NCI-H446 treated with DMSO at 0.1 percent for 48 hours (cell line): ENCODE measurements at places on chromosomes 16 and 17.

DNA sequence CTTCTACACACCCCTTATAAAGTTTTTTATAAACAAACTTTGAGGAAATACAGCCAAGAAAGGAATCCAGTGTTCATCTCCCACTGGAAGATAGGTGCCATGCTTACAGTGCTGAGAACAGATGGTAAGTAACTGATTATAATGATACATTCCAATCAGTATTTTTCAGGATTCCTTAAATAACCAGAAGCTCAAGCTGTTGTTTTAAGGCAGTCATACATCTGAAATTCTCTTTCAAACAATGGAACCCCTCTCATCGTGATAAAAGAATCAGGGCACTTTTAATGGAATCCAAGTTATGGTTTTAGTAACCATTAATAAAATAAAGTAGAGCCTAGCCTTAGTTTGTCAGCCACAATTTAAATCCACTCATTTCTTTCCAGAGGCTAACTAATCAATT, 56.1 kb upstream of the STAC2 start:
- DNase-seq = no peak

GRCh38 chr17:3809135-3809534, 8.1 kb upstream of the ITGAE start:
- no peak for DNase-seq

- DNase-seq = no peak
These were observed 24.0 kb downstream of the ZFHX3 start for GRCh38 chr16:73023752-73024570.

- DNase-seq = no peak
These were observed 12.6 kb upstream of the XYLT1 start for GRCh38 chr16:17483351-17483750.

GRCh38 chr16:56355786-56356275, 69.5 kb downstream of the AMFR start:
- no peak for DNase-seq

- no peak for DNase-seq
These were observed 82.2 kb upstream of the CDC42EP4 start for GRCh38 chr17:73393962-73394361.

GRCh38 chr16:64782484-64782883, 339.4 kb downstream of the CDH11 start:
- no peak for DNase-seq

DNA sequence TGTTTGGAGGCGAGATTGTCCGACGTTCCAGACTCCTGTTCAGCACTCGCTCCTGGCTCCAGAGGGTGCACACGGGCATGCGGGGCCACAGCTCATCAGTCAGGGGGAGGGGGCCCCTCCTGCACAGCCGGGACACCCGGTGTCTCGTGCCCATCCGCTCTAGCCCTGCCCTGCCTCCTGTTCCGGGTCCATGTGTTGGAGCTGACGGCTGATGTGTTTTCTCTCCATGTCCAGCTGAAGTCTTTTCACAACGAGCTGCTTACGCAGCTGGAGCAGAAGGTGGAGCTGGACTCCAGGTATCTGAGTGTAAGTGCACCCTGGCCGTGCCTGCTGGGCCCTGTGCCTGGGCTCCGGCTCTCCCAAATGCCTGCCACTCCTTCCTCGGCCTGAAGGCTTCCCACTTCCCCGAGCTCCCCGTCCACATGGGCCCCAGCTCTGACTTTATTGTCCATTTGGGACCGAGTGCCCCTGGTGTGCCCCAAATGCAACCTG, 50.5 kb downstream of the BAIAP2 start:
- DNase-seq = no peak

GRCh38 chr17:79152636-79153035, 78.0 kb downstream of the ENGASE start:
- DNase-seq = no peak

DNA sequence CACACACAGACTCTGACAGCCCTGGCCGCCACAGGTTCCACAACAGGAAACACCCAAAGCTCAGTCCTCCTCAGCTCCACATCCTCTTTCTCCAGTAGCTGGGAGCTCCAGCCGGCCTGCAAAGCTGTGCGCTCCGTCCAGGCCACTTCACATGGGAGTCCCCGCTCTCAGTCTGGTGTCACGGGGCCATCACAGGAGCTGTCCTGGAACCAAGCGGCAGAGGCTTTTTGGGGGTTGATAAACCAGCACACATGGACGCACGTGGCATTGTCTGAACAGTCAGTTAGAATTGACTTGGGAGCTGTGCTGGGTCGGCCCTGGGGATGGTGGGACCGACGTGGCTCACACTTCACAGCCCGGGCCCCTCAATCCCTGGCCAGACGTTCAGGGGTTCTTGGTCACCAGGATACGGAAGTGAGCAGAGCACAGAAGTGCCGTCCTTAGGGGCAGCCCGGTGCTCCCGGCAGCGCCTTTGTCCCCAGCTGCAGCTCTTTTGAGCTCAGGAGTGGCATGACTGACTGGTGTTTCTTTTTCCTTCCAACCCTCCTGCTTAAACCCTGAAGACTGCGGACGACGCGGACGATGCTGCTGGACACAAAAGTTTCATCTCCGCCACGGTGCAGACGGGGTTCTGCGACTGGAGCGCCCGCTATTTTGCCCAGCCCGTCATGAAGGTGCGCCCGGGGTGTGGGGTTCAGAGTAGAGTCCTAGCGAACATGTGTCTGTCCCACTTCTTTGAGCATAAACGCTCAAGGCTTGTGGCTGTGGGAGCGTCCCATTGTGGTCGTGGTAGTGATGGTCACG, 66.6 kb upstream of the CHMP6 start:
- DNase-seq = no peak

DNA sequence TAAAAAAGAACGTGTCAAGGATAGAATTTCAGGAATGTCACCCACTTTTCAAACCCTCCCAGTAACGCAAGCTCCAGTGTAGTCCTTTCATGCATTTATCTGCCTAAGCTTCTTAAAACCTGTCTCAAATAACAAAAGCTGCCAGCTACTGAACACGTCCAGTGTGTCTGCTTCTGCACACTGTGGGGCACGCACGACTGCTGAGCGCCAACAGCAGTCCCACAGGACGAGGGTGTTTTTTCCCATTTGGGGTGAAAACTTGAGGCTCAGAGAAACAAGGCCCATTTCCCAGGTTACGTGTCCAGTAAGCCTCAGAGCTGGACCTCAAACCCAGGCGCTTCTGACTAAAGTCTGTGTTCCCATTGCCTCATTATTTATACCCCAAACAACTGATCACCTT, 17.2 kb downstream of the NTAN1 start:
- no peak for DNase-seq

DNA sequence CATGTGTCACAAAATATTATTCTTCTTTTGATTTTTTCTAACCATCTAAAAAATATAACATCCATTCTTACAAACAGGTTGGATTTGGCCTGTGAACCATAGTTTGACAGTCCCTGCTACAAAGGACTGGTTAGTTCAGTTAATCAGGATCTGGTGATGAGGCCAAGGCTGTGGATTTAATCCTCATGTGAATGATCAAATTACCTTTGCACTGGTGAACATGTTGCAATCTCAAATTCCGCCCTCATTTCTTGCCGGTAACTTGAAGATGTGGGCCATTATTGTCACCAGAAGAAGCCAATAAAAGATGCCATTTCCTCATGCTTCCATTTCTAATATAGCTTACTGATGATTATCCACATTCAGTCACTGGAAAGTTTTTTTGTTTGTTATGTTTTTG, 35.3 kb upstream of the YPEL2 start:
- DNase-seq = no peak

- no peak for DNase-seq
These were observed 229.7 kb upstream of the RPL38 start for GRCh38 chr17:73973586-73974409.

- no peak for DNase-seq
These were observed 133.5 kb downstream of the FTO start for GRCh38 chr16:53837426-53837825.

- DNase-seq = no peak
These were observed 1.2 kb downstream of the SOX15 start for GRCh38 chr17:7588553-7589203.

- no peak for DNase-seq
These were observed 13.0 kb upstream of the MTSS2 start for GRCh38 chr16:70698901-70699300.

- DNase-seq = no peak
These were observed 21.0 kb downstream of the TRARG1 start for GRCh38 chr17:1300371-1300905.

DNA sequence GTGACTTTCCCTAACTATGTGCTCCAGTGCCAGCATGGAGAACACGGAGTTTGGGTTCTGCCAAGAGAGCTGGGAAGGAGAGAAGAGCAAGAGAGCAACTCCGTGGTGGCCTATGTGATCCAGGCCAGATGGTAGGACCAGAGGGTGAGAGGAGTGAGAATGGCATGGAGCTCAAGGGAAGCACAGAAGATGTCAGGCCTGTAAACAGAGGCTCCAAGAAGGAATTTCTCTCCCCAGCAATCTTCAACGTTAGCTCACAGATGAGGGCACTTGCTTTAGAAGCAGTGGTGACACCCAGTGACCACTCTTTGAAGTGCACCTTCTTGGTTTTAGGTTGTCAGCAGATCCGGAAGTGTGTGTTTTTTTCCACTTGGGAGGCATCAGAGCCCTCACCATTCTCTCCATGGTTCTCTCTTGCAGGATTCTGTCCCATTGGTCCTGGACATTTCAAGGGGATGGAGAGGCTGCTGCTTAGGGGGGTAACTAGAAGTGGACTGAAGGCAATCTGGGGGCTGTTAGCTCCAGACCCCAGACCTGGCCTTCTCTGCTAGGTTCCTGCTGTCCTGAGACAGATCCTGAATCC, 18.1 kb upstream of the TMEM98 start:
- peak; percentile 47 for DNase-seq

GRCh38 chr16:7921345-7921744, 588.7 kb downstream of the RBFOX1 start:
- DNase-seq = no peak

GRCh38 chr17:17176341-17176740, 29.8 kb downstream of the PLD6 start:
- no peak for DNase-seq

- no peak for DNase-seq
These were observed 217.3 kb downstream of the USP22 start for GRCh38 chr17:20825539-20825938.

DNA sequence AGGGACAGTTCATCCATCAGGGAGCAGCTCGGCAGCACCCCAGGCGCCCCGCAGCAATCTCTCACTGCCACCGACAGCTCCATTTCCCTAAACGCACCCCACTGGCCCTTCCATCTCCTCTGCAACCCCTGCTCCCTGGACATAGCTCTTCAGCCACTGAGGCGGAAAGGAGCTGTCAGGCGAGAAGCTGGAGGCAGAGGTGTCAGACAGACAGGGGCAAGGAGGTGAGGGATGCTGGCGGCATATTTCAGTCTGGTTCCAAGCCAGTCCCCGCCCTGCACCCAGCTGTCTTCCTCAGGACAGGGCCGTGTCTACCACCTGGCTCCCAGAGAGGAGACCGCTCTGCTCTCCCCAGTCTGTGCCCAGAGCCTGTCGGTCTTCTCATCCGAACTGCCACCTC, 9.7 kb downstream of the ACLY start:
- no peak for DNase-seq

DNA sequence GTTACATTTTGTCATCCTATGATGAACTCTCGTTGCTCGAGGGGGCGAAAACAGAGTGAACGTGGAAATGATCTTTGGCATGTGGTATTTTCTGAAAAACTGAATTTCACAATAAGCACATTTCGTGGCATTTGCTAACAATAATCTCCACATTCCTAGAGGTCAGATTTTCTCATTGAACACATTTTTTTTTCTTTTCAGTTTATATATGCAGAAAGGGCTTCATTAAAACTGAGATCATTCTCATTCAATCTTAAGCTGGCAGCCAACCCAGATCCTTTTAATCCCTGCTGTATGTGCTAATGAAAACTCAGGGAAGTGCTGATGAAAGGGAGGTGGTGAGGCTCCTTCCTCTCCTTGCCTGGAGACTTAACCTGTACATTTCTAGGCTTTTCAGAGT, 52.6 kb downstream of the PRKCA start:
- no peak for DNase-seq

GRCh38 chr16:10480151-10480550, 94.3 kb downstream of the ATF7IP2 start:
- DNase-seq = no peak

GRCh38 chr17:5580367-5580766, 3.9 kb downstream of the NLRP1 start:
- DNase-seq = no peak
